ENCODE measurements at places on chromosomes 13 and 19.

DNA sequence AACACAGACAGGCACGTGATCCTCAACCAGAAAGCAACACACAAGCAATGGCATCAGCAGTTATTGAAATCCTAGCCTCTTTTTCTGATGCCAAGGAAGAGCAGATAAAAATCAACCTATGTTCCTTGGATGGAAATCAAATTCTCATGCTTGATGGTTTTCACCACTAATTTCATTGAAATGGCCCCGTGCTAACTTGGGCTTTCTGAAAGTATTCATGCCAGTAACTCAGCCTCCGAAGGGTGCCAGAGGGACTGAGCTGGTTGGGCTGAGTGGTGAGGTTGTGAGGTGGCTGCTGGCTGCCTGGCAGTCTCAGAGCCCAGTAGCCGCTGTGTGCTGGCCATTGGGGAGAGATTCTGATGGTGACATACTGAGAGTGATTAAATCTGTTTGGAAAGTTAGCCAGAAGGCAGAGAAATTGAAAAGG lies 309.3 kb downstream of the DCT start:
- no peak for DNase-seq

DNA sequence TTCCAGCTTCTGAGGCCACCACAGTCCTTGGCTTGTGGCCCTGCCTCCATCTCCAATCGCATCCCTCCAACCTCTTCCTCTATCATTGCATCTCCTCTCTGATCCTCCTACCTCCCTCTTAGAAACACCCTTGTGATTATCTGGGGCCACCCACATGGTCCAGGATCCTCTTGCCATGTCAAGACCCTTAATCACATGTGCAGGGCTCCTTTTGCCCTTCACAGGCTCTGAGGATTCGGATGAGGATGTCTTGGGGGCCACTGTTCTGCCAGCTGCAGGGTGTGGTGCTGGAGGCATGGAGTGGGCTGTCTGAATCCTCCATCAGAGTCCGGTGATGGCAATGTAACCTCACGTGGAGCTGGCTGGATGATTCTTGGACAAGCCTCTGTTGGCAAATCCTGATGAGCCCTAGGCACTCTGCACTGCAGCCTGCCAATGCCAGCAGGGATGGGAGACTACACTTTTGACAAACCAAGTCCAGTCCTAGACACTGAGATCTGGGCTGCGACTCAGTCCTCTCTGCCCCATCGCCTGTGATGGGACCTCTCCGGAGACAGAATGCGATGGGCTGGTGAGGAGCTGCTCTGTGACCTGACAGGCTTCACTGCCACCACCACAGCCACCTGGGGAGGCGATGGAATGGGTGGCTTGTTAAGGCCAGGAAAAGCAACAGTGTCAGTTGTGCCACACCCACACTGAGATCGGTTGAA lies 61.2 kb downstream of the CCDC70 start:
- DNase-seq = no peak

- no peak for DNase-seq
These were observed 12.9 kb upstream of the RPS15 start for GRCh38 chr19:1425102-1425837.

GRCh38 chr19:6797646-6798045 lies 25.1 kb downstream of the VAV1 start:
- no peak for DNase-seq

- DNase-seq = no peak
These were observed 283.8 kb downstream of the DCT start for GRCh38 chr13:94195715-94196114.

DNA sequence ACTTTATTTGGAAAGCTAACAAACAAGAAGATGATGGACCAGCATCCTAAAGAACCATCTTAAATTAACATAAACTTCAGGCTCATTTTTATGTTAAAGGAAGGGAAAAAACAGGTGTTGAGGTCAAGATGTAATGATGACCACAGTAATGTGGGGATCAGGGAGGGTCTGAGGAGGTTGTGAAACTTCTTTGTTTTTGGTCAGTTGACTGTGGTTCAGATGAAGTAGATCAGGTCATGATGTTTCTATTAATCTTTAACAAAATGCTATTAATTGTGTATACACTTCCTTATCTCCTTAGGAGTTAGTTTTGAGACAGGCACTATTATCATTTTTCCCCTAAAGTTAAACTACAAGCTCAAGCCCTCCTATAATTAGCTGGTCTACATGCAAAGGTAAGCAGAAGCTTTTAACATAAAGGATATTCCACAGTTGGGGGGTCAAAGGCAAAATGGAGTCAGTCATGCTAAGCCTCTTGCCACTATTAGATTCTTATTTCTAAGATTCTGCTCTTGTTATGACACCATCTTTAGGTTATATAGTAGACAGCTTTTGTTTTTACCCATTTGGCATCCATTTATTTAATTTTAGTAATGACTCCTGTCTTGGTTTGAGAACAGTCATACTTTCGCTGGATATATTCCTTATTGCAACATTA lies 800.1 kb upstream of the PCDH9 start:
- no peak for DNase-seq

DNA sequence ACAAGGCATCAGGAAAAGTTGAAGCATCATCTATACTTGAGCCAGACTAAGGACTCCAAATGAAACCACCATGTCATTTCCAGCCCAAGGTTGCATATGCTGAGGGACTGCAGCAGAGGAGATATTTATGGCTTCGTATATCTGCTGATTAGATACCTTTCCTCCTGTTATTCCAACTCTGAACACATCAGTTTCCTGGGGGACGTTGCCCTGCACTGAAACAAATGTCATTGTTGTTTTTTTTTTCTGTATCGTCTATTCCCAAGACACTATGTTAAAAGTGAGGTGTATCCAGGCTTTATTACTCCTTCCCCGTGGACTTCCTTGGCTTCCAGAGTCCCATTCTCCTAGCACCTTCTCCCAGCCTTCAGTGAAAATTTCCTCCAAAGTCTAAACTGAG lies at the start of gene OR7A17:
Gene OR7A17, minus strand, starts transcription at position 101 of the 400 bp plus-strand sequence. CDS start 4,777 bp downstream, outside the sequence.
- no peak for DNase-seq

- no peak for DNase-seq
These were observed 20.9 kb upstream of the FOSB start for GRCh38 chr19:45446944-45447343.

DNA sequence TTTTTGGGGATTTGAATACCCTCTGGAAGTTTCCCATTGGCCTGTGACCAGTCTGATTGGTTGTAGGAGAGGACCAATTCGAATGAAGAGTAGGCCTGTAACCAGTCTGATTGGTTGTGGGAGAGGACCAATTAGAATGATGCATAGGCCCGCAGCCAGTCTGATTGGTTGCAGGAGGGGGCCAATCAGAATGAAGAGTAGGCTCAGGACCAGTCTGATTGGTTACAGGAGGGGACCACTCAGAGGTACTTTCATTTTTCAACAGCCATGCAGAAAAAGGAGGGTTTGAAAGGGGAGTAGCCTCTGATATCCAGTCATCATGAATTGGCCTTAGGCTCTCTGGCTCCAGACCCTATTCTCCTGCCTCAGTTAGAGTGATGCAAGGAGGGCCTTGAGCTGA lies 30.4 kb upstream of the SLC1A5 start:
- no peak for DNase-seq

DNA sequence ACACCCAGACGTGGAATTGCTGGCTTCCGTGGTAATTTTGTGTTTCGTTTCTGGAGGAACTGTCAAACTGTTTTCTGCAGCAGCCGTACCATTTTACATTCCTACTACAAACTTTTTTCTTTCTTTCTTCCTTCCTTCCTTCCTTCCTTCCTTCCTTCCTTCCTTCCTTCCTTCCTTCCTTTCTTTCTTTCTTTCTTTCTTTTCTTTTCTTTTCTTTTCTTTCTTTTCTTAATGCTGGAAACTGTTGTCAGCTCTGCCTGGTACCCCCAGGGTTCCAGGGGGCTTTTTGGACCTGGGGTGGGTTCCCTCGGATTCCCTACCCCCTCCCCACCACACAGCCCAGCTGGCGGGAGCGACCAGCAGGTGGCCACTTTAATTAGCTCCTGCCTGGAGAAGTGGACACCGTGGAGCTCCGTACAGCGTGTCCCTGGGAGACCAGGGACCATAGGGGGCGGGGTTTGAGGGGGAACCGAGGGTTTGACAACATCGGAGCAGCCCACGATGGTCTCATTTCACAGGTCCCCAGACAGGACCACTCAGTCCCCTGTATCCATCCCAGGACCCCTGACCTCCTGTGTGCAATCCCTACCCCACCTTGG lies 24.4 kb downstream of the CELF5 start:
- DNase-seq = no peak
